ENCODE measurements at places on chromosomes 7 and 10. TPM values are rescaled to one million over a fixed set of nuclear protein-coding genes. Genes with fewer than 3 reads are reported as not detected.

KIFBP gene
- total RNA-seq, result 26.9 TPM

DNA sequence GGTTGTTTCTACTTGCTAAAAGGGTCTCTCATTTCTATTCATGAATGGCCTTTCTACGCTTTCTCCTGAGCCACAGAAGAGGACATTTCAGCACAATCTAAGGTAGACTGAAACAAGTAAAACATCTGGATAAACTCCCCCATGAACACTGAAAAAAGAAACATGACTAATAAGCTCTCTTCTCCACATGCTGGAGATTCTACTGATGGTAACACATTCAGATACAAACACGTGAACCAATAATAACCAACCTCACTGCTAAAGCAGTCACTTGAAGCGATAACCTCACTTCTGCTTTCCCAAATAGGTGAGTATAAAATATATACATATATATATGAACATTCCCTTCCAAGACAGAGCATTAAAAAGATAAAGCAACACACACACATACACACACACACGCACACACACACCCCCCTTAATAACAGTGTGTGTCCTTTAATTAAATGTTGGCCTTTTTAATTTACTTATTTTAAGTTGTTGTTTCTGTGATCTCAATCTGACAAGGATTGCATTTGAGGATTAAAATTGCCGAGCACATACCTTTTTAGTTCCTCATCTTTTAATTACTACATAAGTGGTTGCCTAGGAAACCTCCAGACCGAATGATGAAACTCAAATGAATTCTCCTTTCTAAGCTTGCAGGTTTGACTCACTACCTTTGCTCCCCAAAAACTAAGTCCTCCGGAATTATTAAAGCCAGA lies 292.4 kb upstream of the KLF14 start:
- H3K4me3 ChIP-seq, result no peak overlapping the region
- no peak for DNase-seq
- peaks cover 50% of the 10 kb centered on the region for H3K4me1 ChIP-seq
- no peaks in the 10 kb centered on the region for H3K27me3 ChIP-seq
- no peaks in the 10 kb centered on the region for H3K36me3 ChIP-seq

- H3K4me3 ChIP-seq, result peak overlapping the region; percentile 48
- H3K36me3 ChIP-seq, result no peaks in the 10 kb centered on the region
- DNase-seq, result no peak
- H3K4me1 ChIP-seq, result peaks cover 24% of the 10 kb centered on the region
- H3K27me3 ChIP-seq, result no peaks in the 10 kb centered on the region
- peak overlapping the region; percentile 56 for H3K27ac ChIP-seq
These were observed 25.2 kb downstream of the ZNF775 start for GRCh38 chr7:150404172-150404804.

GRCh38 chr10:34766811-34767494 lies 48.1 kb downstream of the PARD3 start:
- no peak overlapping the region for H3K27ac ChIP-seq
- H3K4me3 ChIP-seq, result no peak overlapping the region

DNA sequence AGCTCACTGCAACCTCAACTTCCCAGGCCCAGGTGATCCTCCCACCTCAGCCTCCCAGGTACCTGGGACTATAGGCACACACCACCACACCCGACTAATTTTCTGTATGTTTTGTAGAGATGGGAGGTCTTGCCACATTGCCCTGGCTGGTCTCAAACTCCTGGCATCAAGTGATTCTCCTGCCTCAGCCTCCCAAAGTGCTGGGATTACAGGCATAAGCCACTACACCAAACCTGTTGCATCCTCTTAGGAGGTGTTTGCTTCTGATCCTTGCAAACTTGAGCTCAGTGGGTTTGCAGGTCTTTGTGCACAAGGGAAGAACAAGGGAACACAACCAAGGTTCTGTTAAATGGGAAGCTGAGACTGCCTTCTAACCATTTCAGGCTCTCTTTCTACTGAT lies 184.6 kb downstream of the ARHGAP12 start:
- no peak overlapping the region for H3K27ac ChIP-seq
- H3K27me3 ChIP-seq, result no peaks in the 10 kb centered on the region
- H3K36me3 ChIP-seq, result no peaks in the 10 kb centered on the region
- peaks cover 6% of the 10 kb centered on the region for H3K4me1 ChIP-seq
- H3K4me3 ChIP-seq, result no peak overlapping the region

DNA sequence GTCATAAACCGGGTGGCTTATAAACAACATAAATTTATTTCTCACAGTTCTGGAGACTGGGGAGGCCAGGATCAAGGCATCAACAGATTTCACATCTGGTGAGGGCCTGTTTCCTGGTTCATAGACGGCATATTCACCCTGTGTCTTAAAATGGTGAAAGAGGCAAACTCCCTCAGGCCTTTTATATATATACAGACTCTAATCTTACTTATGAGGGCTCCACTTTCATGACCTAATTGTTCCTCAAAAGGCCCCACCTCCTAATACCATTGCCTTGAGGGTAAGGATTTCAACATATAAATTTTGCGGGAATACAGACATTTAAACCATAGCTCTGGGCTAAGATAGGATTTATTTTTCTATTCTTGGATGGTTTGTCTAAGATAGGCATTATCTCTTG lies 187.2 kb downstream of the PPP1R3A start:
- no peak overlapping the region for H3K27ac ChIP-seq
- no peaks in the 10 kb centered on the region for H3K27me3 ChIP-seq
- H3K36me3 ChIP-seq, result no peaks in the 10 kb centered on the region

- H3K27ac ChIP-seq, result no peak overlapping the region
- H3K4me1 ChIP-seq, result no peaks in the 10 kb centered on the region
- no peaks in the 10 kb centered on the region for H3K27me3 ChIP-seq
- H3K4me3 ChIP-seq, result no peak overlapping the region
- DNase-seq, result no peak
These were observed 108.9 kb upstream of the LYZL2 start for GRCh38 chr10:30738416-30738815.

All from HCT116 (cell line).